ENCODE measurements at places on chromosomes 12 and 14. TPM values are rescaled to one million over a fixed set of nuclear protein-coding genes. Genes with fewer than 3 reads are reported as not detected.

SUPT16H gene
- total RNA-seq, result 75.4 TPM

GRCh38 chr12:29316752-29317151 lies 64.2 kb downstream of the ERGIC2 start:
- no peaks in the 10 kb centered on the region for H3K27me3 ChIP-seq
- no peak for DNase-seq
- H3K27ac ChIP-seq, result no peak overlapping the region
- no peaks in the 10 kb centered on the region for H3K4me1 ChIP-seq

GRCh38 chr14:75230140-75230792 lies 48.4 kb upstream of the FOS start:
- peak overlapping the region; percentile 48 for H3K27ac ChIP-seq
- no peak overlapping the region for H3K4me3 ChIP-seq
- DNase-seq, result peak; percentile 27
- H3K27me3 ChIP-seq, result peaks cover 3% of the 10 kb centered on the region
- H3K4me1 ChIP-seq, result peaks cover 65% of the 10 kb centered on the region
- H3K36me3 ChIP-seq, result no peaks in the 10 kb centered on the region

- peaks cover 4% of the 10 kb centered on the region for H3K36me3 ChIP-seq
- no peaks in the 10 kb centered on the region for H3K27me3 ChIP-seq
- DNase-seq, result no peak
- H3K4me1 ChIP-seq, result peaks cover 2% of the 10 kb centered on the region
Measured at GRCh38 chr12:26268841-26269561, 73.6 kb downstream of the SSPN start.

GRCh38 chr14:35378425-35379233 lies 25.9 kb downstream of the NFKBIA start:
- no peaks in the 10 kb centered on the region for H3K36me3 ChIP-seq
- H3K27me3 ChIP-seq, result peaks cover 3% of the 10 kb centered on the region
- no peak overlapping the region for H3K4me3 ChIP-seq
- H3K4me1 ChIP-seq, result no peaks in the 10 kb centered on the region

DNA sequence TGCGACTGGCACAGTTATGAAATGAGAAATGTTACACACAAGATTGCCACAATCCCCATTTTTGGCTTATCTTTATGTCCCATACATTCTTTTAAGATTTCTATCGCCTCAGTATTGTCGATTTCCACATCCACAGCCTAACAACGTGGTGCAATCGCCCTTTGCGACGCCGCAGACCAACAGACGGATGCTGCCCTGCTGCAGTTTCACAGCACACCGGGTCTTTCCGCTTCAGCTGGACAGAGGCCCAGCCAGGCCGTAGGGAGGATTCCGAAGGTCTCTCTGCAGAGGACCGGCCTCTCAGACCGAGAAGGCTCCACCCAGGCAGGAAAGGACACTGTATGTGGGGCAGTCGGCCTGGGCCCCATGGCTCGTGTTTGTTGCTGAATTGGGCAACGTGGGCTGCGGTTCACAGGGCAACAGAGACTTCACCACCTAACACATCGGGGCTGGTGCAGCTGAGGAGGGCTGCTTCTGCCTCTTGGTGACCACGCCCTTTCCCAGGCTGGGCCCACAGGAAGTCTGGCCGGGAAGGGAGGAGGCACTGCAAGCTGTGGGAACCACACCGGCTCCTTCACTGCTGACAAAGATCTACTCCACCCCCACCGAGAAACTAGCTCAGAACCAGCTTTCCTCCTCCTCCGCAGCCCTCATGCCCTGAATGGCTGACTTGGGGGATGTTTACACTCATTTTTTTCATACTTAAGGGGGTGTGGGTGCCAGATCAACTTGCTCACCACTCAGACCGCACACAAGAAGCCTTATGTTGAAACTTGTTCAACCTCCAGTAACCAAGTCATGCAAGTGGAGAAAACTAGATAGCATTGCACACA lies 32.9 kb upstream of the MDM1 start:
- DNase-seq, result peak; percentile 80
- H3K27me3 ChIP-seq, result no peaks in the 10 kb centered on the region
- H3K27ac ChIP-seq, result peak overlapping the region; percentile 91

KRT83 gene
- not detected for total RNA-seq

DNA sequence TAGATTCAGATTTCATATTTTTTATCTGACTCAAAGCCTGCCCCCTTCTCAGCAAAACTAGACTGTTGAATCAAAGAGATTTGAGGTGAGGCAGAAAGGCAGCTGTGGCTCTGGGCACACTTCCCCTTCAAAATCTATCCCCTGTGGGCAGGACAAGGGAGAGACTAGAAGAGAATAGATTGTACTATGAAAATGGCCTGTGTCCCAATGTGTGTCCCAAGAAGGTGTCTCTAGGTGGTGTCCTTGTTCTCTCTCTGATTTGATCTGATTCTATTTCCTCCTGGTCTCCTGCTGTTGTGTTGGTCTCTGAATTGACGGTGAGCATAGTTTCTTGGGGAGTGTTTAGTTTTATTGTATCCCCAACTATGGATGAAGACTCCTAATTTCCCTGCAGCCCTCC lies 565.8 kb upstream of the ATP2B1 start:
- no peak overlapping the region for H3K4me3 ChIP-seq
- no peak for DNase-seq
- no peaks in the 10 kb centered on the region for H3K36me3 ChIP-seq
- no peaks in the 10 kb centered on the region for H3K4me1 ChIP-seq
- no peaks in the 10 kb centered on the region for H3K27me3 ChIP-seq

MAP4K5 gene
- 46.3 TPM for total RNA-seq

DNA sequence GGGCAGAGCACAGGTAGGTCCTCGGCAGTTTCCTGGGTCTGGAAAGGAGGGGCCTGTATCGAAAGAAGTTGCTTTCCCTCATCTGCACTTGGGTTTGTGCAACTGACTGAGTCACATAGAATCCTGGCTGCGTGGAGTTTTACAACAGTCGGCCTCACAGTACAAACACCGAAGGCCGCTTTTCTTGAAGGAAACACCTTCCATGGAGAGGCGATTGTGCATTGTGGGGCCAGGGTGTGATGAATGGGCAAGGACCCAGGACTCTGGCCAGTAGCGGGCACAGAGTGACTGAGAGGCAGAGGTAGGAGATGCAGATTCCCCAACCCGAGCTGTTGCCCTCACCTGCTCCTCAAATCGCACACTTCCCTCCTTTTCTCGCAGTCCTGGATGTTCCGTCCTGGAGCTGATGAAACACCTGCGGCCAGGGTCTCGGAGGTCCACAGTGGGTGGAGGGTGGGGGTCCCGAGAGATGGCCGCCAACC lies 7.7 kb downstream of the CCND2 start:
- H3K4me3 ChIP-seq, result no peak overlapping the region
- no peak overlapping the region for H3K27ac ChIP-seq
- no peak for DNase-seq
- peaks cover 87% of the 10 kb centered on the region for H3K4me1 ChIP-seq

NINJ2 gene
- 2.5 TPM for total RNA-seq

DNA sequence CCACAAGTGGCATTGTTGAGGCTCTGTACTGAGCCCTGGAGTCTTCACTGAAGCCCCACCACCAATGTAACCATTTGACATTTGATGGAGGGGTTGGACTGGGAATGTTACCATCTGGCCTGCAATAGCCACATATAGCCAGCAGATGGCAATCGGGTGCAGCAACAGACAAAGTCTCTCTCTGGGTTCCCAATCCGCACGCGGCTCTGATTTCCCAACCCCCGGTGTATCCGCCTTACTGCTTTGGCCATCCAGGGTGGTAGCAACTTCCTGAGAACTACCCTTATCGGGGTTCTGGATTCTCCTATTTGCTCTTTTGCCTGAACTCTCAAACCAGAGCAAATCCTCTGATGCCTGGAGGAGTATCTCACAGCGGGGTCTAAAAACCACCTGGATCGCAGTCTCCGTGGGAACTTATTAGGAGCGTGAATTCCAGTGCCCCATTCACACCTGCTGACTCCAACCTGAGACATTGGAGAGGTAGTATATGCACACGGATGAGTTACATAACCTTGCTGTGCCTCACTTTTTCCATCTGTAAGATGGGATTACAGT lies 14.2 kb downstream of the VRTN start:
- peaks cover 33% of the 10 kb centered on the region for H3K27me3 ChIP-seq
- H3K4me1 ChIP-seq, result no peaks in the 10 kb centered on the region
- no peaks in the 10 kb centered on the region for H3K36me3 ChIP-seq

- H3K4me3 ChIP-seq, result no peak overlapping the region
Measured at GRCh38 chr14:71729596-71729995, 202.6 kb upstream of the RGS6 start.

- DNase-seq, result no peak
- no peak overlapping the region for H3K4me3 ChIP-seq
- no peaks in the 10 kb centered on the region for H3K4me1 ChIP-seq
- peaks cover 7% of the 10 kb centered on the region for H3K27me3 ChIP-seq
Measured at GRCh38 chr14:61147831-61148549, 133.1 kb downstream of the TMEM30B start.

DNA sequence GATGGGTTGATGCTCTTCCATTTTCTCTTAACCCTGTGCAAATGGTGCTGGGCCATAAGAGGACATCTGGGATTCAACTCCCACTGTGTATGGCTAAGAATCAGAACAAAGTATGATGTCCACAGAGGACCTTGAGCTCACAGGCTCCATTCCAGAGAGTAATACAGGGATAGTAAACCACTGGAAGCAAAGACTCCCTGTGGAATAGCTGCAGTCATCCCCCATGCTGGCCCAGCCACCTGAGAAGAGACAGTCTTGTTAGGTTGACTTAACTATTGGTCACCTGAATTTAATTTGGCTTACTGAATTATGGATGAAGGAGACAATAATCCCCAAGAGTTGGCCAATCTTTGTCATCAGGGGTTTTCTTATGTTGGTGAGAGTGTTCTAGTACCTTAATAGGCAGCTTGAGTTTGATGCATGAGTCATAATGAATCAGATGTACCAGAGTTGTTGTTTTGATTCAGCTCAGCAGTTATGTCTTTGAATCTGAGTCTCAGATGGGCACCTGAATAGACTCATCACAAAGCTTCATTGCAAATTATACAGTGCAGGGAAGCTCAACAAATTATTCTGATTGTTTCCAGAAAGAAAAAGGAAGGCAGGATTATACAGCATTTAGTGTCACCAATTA lies 122.7 kb downstream of the SSPN start:
- no peak overlapping the region for H3K4me3 ChIP-seq
- no peaks in the 10 kb centered on the region for H3K4me1 ChIP-seq
- DNase-seq, result no peak
- no peak overlapping the region for H3K27ac ChIP-seq

DNA sequence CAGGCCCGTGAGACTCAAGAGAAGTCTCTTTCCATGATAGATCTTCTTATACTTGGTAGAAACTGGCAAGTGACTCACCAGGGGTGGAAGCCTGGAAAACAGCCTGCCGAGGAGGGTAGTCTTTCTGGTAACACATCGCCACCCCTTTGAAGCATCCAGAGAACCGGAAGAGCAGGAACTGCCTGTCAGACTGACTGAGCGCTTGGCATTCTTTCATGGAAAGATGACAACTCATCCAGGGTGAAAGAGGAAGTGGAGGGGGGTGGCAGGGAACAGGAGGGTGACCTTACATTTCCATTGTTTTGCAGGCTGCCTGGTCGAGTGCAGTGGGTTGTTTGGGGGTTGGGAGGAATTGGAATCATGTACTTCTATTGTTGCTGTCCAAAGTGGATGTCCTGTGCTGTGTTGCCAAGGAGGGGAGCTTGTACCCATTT lies 34.5 kb downstream of the PRKCH start:
- DNase-seq, result no peak
- H3K36me3 ChIP-seq, result no peaks in the 10 kb centered on the region

GRCh38 chr12:18422871-18423270 lies 161.6 kb downstream of the PIK3C2G start:
- no peaks in the 10 kb centered on the region for H3K4me1 ChIP-seq
- H3K4me3 ChIP-seq, result no peak overlapping the region
- no peak for DNase-seq
- no peaks in the 10 kb centered on the region for H3K36me3 ChIP-seq

GRCh38 chr12:109432842-109433304 lies 44.2 kb downstream of the KCTD10 start:
- no peak overlapping the region for H3K27ac ChIP-seq
- H3K4me3 ChIP-seq, result no peak overlapping the region
- H3K4me1 ChIP-seq, result peaks cover 10% of the 10 kb centered on the region
- no peaks in the 10 kb centered on the region for H3K36me3 ChIP-seq
- no peaks in the 10 kb centered on the region for H3K27me3 ChIP-seq

GRCh38 chr14:54777395-54777794 lies 125.2 kb downstream of the GCH1 start:
- H3K4me1 ChIP-seq, result peaks cover 27% of the 10 kb centered on the region
- DNase-seq, result no peak
- H3K36me3 ChIP-seq, result no peaks in the 10 kb centered on the region
- no peak overlapping the region for H3K27ac ChIP-seq
- no peaks in the 10 kb centered on the region for H3K27me3 ChIP-seq
- no peak overlapping the region for H3K4me3 ChIP-seq

DNA sequence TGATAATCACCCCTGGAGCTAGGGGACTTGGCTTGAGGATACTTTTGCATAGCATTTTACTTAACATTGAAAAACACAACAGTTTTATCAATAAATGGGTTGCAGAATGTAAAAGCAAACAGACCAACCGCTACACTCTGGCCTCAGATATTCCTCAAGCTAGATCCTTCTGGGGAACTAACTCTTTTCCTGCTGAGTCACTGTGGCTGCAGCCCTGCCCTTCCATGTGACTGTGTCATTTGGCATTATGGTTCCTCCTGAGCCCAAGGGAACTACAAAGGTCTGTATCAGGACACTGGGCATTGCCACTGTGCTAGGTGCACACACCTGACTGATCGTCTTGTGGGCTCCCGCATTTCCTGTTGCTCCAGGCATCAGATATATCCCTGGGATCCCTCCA lies 56.6 kb downstream of the TTC9 start:
- no peak overlapping the region for H3K4me3 ChIP-seq
- no peak overlapping the region for H3K27ac ChIP-seq
- no peaks in the 10 kb centered on the region for H3K4me1 ChIP-seq
- H3K36me3 ChIP-seq, result no peaks in the 10 kb centered on the region
- no peak for DNase-seq
- peaks cover 7% of the 10 kb centered on the region for H3K27me3 ChIP-seq

DNA sequence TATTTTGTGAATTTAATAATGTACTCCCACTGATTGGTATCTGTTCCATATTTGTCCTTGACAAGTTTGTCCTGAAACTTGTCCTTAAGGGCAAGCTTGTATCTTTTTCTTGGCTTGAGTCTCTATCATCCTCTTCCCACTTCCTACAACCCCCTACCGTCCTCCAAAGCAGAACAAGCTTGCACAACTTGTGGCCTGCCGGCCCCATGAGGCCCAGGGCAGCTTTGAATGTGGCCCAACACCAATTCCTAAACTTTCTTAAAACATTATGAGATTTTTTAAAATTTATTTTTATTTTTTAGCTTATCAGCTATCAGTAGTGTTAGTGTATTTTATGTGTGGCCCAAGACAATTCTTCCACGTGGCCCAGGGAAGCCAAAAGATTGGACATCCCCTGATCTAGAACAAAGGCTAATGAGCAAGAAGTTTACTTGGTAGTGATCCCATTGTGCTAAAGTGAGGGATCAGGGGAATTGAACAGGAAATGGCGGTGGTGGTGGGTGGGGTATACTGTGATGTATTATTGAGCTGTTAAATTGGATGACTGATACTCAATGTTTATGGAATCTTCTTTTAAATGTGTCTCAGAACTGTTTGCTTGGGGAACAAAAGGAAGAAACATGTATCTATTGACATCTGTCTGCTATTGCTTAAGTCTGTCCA lies 37.8 kb downstream of the TMX1 start:
- H3K4me1 ChIP-seq, result no peaks in the 10 kb centered on the region
- H3K36me3 ChIP-seq, result no peaks in the 10 kb centered on the region
- no peak overlapping the region for H3K27ac ChIP-seq
- no peak overlapping the region for H3K4me3 ChIP-seq
- no peaks in the 10 kb centered on the region for H3K27me3 ChIP-seq
- no peak for DNase-seq

GRCh38 chr12:51334764-51335163 lies 10.8 kb upstream of the BIN2 start:
- H3K4me1 ChIP-seq, result peaks cover 10% of the 10 kb centered on the region
- H3K27me3 ChIP-seq, result no peaks in the 10 kb centered on the region
- no peak for DNase-seq
- H3K4me3 ChIP-seq, result no peak overlapping the region
- H3K27ac ChIP-seq, result no peak overlapping the region
- H3K36me3 ChIP-seq, result no peaks in the 10 kb centered on the region

WDR20 gene
- 49.5 TPM for total RNA-seq

GLTP gene
- total RNA-seq, result 22.3 TPM

Measured in T-cell (primary cell).